ENCODE measurements at places on chromosomes 3 and 15. TPM values are rescaled to one million over a fixed set of nuclear protein-coding genes. Genes with fewer than 3 reads are reported as not detected.

The SOX2 gene
- under 0.01 TPM for total RNA-seq

The EPHA3 gene
- not detected for total RNA-seq

The RBP2 gene
- total RNA-seq = not detected

- DNase-seq = no peak
These were observed 34.2 kb upstream of the SPTBN5 start for GRCh38 chr15:41928100-41928499.

DNA sequence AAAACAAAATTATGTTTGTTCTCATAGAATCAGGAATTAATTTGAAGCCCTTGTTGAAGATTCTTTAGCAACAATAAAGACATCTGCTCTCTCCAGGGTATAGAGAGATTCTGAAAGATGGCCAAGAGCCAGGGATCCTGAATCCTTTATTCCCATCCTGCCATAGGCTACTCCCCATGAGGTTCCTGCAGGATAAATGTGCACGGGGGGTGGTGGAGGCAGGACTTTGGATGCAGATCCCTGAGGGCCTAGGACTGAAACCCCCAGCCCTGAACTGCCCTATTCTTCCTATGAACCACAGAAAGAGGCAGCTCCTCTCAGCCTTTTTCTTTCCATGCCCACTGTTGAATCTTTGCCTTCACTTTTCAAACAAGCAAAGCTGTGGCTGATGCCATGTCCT is 17.1 kb downstream of the TMEM108 start:
- no peak for DNase-seq

GRCh38 chr15:26869628-26870027 is 2.8 kb downstream of the GABRA5 start:
- DNase-seq = no peak

DNA sequence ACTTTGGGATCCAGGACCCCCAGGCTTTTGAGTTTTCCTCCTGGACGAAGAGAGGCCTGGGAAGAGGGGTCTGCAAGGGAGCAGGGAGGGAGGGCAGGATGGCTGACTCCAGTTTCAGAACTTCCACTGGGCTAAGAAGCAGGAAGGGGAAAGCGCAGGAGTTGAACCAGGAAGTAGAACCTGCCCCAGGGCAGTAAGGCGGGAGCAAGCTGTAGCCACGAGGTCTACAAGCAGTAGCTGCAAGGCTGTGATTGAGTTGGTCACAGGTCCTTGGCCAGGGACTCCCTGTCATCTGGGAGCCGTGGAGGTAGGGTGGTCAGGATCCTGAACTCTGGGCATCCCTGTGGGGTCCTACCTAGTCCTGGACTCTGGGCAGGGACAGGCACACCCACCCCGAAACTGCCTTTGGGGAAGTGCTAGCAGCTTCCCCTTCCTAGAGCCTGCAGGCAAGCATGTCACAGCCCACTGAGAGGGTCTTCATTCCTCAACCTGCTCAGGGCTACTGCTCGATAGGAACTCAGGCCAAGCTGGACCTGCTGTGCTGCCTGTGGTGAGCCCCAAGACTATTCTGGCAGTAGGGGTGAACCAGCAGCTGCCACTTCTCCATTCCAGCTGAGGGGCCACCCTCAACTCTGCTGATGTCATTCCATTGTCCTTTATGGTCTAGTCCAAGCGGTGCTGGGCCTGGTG is 5.8 kb upstream of the GNAI2 start:
- no peak for DNase-seq

All from lung microvascular endothelial cell (primary cell).